ENCODE measurements at places on chromosomes 2 and 18. TPM values are rescaled to one million over a fixed set of nuclear protein-coding genes. Genes with fewer than 3 reads are reported as not detected.

Gene NGEF
- total RNA-seq: not detected

Gene MPP4
- total RNA-seq: not detected

Gene PASK
- total RNA-seq: 290 TPM

Gene PLEK
- total RNA-seq: 9.1 TPM

Gene CGREF1
- not detected for total RNA-seq

Gene HOXD13
- not detected for total RNA-seq

Gene SOCS6
- 2.6 TPM for total RNA-seq

GRCh38 chr2:74001781-74002504 is 17.2 kb downstream of the TET3 start:
- peaks cover 6% of the 10 kb centered on the region for H3K36me3 ChIP-seq
- no peaks in the 10 kb centered on the region for H3K27me3 ChIP-seq
- H3K4me3 ChIP-seq: peak overlapping the region; percentile 9

GRCh38 chr2:19846030-19846429 is 55.8 kb downstream of the TTC32 start:
- H3K27ac ChIP-seq: no peak overlapping the region
- H3K4me3 ChIP-seq: no peak overlapping the region
- no peaks in the 10 kb centered on the region for H3K4me1 ChIP-seq
- no peak for DNase-seq

- H3K27me3 ChIP-seq: no peaks in the 10 kb centered on the region
- H3K4me1 ChIP-seq: peaks cover 18% of the 10 kb centered on the region
- no peaks in the 10 kb centered on the region for H3K36me3 ChIP-seq
- H3K27ac ChIP-seq: no peak overlapping the region
These were observed 26.5 kb downstream of the CRACDL start for GRCh38 chr2:98909317-98910211.

- no peaks in the 10 kb centered on the region for H3K27me3 ChIP-seq
- H3K4me3 ChIP-seq: no peak overlapping the region
- no peak for DNase-seq
- H3K27ac ChIP-seq: no peak overlapping the region
- no peaks in the 10 kb centered on the region for H3K36me3 ChIP-seq
These were observed 135.3 kb downstream of the PTGR3 start for GRCh38 chr18:75073654-75074053.

- DNase-seq: peak; percentile 60
- no peaks in the 10 kb centered on the region for H3K27me3 ChIP-seq
- peak overlapping the region; percentile 62 for H3K4me3 ChIP-seq
These were observed 925 bp downstream of the SOS1 start for GRCh38 chr2:39119732-39120520.

DNA sequence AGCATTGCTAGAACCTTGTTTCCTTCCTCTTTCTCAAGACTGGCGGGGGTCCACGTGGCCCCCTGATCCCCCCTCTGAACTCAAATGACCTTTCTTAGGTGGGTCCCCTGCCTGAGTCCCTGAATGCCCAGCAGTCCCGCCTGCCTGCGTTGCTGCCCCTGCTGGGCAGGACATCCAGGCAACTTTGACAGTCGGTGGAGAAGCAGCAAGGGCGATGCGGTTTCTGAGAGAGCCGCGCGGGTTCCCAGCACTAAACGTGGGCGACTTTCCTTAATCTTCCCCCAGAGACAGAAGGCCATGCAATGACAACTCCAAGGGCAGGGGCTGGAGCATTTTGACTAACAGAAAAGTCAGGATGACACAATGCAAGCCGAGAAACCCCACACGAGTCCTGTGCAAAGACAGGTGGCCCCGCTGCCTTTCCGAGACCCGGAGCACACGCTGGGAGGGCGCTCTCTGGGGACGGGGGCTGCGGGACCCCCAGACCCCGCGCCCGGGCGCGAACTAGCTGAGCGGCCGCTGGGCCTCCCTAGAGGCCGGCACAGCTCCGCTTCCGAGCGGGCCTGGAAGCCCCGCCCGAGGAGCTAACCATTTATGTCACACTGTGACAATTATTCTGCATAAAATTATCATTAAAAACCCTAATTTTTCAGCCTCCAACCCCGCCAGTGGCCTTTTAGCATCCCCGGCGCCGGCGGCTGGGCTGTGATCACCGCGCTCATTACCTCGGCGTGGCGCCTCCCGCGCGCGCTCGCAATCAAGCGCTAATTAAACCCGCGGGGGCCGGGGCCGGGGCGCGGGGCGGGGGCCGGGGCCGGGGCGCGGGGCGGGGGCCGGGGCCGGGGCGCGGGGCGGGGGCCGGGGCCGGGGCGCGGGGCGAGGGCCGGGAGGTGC is 27.4 kb downstream of the ASB18 start:
- H3K4me1 ChIP-seq: no peaks in the 10 kb centered on the region
- no peak overlapping the region for H3K27ac ChIP-seq
- no peak for DNase-seq
- H3K4me3 ChIP-seq: no peak overlapping the region
